Hepatocyte (in vitro differentiated cells): ENCODE measurements at places on chromosomes 4 and X. TPM values are rescaled to one million over a fixed set of nuclear protein-coding genes. Genes with fewer than 3 reads are reported as not detected.

- no peak for DNase-seq
Measured at GRCh38 chrX:117633277-117633676, 483.3 kb downstream of the KLHL13 start.

DNA sequence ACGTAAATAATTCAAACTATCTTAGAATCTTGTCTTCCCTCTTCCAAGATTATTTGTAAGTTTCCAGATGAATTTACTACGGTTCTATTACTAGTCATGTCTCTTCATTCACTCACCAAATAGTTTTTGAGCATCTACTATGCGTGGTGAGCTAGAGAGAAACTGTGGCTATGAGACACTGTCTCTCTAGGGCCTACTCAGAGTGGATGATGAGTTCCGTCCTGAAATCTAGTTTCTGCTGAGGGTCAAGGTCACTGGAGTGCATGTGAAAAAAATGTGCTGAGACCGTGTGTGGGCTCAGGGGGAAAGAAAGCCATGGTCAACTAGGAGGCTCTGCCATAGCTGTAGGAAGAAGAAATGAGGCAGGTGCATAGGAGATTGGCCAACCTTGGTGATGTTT is 320.2 kb upstream of the GATB start:
- DNase-seq, result no peak

GRCh38 chr4:2931512-2932301 is 31.5 kb downstream of the NOP14 start:
- DNase-seq, result no peak

The ADH1C gene
- total RNA-seq, result 9.2 and 13.7 TPM in 2 replicates

The FGFBP2 gene
- 5.2 and 7.3 TPM in 2 replicates for total RNA-seq
